ENCODE measurements at places on chromosomes 6 and 20. TPM values are rescaled to one million over a fixed set of nuclear protein-coding genes. Genes with fewer than 3 reads are reported as not detected.

GRCh38 chr6:145096846-145097245 is 638.5 kb downstream of the EPM2A start:
- DNase-seq: peak; percentile 9

- peak; percentile 61 for DNase-seq
These were observed 5.1 kb downstream of the KCNS1 start for GRCh38 chr20:45095805-45096238.

RBBP8NL gene
- 1.0 TPM for total RNA-seq

VGLL2 gene
- not detected for total RNA-seq

ZKSCAN4 gene
- total RNA-seq: 5.5 TPM

- DNase-seq: peak; percentile 58
These were observed 5.4 kb upstream of the PLAGL1 start for GRCh38 chr6:144013486-144013909.

GRCh38 chr20:37699202-37699601 is 5.4 kb downstream of the CTNNBL1 start:
- DNase-seq: no peak

IP6K3 gene
- total RNA-seq: 0.13 TPM

DNA sequence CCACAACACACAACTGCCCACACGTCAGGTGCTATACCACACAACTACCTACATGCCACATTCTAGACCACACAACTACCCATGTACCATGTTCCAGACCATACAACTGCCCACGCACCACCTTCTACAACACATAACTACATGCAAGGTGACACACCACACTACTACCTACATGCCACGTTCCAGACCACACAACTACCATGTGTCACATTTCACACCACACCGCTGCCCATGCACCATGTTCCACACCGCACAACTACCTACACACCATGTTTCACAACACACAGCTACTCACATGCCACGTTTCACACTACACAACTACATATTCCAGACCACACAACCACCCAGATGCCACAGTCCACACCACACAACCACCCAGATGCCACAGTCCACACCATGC is 19.8 kb downstream of the THBS2 start:
- no peak for DNase-seq

KCNK15 gene
- 0.26 TPM for total RNA-seq

DNA sequence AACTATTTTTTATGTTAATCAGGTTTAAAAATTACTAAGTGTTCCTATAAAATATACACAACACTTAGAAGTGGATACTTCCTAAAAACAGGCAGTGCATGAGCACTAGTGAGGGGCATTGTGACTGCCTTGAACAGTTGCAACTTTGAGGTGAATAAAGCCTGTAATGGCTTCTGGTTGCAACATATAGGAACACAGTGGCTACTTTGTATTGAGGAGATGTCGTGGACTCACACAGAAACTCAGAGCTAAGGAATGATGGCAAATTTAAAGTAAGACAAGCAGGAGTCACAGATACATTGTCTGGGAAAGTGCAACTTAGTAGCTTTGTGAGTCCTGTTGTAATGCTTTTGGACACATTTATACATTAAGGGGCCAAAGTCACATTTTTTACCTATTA is 861 bp upstream of the HLA-A start:
- DNase-seq: peak; percentile 49

DNA sequence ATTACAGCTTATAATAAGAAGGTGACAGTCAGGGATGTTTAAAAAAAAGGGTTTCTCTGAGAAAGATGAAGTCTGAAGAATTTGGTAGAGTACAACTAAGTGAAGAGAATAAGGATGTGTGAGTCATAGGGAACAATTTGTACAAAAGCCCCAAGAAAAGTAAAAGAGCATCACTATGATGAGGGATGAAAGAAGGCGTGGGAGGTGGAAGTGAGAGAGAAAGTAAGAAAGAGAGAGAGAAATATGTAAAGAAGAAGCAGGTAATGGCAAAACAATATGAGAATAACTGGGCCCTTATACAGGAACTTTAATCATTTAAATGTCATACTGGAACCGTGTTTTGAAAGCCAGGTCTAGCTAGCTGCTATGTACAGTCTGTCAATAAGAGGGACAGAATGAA is 179.4 kb downstream of the ASCC3 start:
- DNase-seq: no peak

GRCh38 chr6:83948851-83949250 is 84.7 kb upstream of the MRAP2 start:
- DNase-seq: no peak

- DNase-seq: peak; percentile 96
These were observed 84.4 kb downstream of the GMPR start for GRCh38 chr6:16322666-16323312.

DNA sequence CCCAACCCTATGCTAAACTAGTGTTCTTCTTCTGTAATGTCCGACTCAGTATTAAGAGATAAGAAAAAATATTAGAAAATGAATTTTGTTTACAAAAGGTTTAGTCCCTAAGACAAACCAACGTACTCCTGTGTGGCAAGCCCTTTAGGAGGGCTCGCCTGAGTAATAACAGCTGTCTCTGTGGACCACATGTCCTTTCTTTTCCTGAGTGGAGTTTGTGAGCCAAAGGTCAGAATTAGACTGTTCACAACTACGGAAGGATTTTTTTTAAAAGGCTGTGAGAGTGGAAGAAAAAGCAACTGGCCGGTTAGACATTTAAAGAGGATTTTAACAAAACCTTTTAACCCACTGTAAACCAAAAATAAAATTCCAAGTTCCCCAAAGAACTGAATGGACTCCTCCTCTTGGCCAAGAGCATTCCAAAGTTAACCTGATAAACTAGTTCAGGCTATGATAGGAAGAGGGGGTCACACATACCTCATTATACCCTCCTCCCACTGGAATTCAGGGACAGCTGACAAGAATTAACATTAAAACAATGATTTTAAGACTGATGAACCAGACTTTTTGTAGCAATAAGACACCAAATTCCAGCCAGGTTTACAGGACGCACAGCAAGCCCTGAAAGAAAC is 43.5 kb downstream of the FAM184A start:
- DNase-seq: no peak

HLA-DQB2 gene
- total RNA-seq: not detected

THBD gene
- total RNA-seq: 21.4 TPM

MROH8 gene
- total RNA-seq: 0.13 TPM

- DNase-seq: no peak
These were observed 331.8 kb downstream of the PRL start for GRCh38 chr6:21965016-21965415.

IL17A gene
- not detected for total RNA-seq

RNF39 gene
- total RNA-seq: 1.7 TPM

GRCh38 chr20:58048096-58048702 is 180.3 kb downstream of the ANKRD60 start:
- DNase-seq: peak; percentile 39

FAXC gene
- total RNA-seq: 3.2 TPM

Measured in bronchial epithelial cell (primary cell).